Stimulated activated CD8-positive, alpha-beta memory T cell treated with anti-CD3 and anti-CD28 coated beads, Interleukin-15, amount 100 ng/mL, for 24 hours (primary cell): ENCODE measurements at places on chromosomes 4 and X.

- no peak for DNase-seq
Measured at GRCh38 chr4:34422472-34423175, 1821.7 kb downstream of the ARAP2 start.

- DNase-seq = no peak
Measured at GRCh38 chrX:103488332-103488731, 31.0 kb downstream of the RAB40A start.

DNA sequence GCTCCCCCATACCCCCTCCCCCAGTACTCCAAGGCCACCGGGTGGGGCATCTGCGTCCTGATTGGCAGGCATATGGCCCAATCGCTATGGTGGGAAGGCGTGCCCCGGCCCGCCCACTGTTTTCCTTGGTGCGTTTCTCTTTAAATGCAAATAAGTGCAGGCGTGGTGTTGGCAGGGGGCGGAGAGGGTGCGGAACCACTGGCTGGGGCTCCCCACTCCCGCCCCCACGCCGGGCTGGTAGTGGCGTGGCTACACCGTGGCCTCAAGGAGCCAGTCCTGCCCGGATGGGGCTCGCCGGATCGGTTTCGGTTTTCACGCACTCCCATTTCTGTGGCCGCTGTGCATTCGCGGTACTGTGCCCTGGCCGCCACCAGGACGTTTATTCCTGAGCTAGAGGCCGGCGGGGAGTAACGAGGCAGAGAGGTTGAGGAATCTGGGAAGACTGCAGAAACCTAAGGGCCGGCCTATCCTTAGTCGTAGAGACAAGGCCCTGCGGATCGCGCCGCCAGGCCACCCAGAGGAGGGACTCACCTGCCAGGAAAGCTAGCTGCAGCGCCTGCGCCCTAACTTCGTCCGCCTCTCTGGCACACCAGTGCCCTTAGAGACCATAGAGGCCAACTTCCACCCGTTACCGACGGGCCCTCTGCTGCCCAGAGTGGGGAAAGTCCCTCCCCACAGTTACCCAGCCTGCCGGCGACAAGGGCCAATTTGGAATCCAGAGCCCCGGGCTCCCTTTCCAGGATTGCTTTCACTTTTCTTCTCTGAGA is 410 bp upstream of the AMER1 start:
- peak; percentile 43 for DNase-seq

GRCh38 chr4:1565598-1566295 is 118.4 kb downstream of the FAM53A start:
- DNase-seq = no peak

DNA sequence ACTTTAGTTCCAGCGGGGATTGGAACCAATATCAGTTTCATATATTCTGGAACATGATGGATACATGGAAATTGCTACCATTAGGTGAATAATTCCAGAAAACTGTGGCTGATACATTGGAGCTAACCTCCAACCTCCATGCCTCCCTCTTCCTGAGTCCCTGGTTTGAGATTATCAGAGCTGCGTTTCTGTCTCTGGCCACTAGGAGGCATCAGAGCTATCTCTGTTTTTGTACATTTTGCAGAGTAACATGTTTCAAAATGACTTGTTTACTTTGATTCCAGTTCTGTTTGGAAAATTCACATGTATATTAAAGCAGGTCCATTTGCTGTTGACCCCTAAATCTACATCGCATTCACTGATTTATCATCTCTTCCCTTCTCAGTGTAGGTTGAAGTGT is 2.4 kb upstream of the RAB40AL start:
- DNase-seq = no peak

DNA sequence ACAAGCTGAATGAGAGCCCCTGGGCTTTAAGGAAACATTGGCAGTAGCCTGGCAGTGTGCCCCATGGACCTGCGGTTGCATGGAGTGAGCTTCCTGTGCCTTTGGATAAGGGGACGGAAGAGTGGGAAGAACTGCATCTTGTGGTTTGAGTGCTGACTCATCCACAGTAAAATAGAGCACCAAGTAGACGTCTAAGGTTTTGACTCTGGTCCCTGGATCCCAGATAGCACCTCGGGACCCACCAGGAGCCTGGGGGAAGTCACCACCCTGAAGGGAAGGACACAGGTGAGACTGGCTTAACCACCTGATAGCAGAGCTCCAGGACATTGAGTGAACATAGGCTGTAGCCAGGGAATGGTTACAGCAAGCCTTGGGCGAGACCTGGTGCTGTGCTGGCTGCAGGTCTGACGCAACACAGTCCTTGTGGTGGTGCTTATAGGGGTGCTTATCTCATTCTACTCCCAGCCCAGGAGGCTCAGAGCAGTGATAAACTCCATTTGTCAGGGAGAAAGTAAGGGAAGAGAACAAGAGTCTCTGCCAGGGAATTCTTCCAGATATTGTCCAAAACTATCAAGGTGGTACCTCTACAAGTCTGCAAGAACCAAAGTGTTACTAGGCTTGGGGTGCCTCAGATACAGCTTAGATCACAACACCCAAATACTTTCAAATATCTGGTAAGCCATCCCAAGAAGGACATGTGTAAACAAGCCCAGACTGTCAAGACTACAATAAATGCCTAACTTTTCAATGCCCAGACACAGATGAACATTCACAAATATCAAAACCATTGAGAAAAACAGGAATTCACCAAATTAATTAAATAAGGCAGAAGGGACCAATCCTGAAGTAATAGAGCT is 123.6 kb upstream of the TET2 start:
- no peak for DNase-seq

- no peak for DNase-seq
Measured at GRCh38 chrX:17689971-17690409, 47.3 kb upstream of the SCML1 start.
